ENCODE measurements at places on chromosomes 3 and 15.

- DNase-seq, result no peak
These were observed 50.6 kb upstream of the SLC6A1 start for GRCh38 chr3:10941972-10942371.

DNA sequence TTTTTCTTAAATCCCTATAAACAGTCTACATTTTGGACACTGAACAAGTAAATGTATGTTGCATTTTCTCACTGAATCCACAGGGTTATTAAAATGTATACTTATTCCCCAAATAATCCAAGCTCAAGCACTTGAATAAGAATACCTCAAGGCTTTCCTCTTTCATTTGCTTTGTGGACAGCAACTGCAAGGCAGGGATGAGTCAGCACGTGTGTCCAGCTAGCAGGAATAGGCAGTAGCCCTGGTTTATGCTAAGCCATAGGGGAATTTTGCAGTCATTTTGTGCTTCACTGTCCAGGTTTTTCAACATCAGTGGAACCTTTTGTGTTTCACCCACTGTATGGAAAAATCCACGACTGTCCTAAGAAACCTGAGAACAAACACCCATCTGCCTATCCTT lies 96.7 kb upstream of the KCNMB2 start:
- no peak for DNase-seq

DNA sequence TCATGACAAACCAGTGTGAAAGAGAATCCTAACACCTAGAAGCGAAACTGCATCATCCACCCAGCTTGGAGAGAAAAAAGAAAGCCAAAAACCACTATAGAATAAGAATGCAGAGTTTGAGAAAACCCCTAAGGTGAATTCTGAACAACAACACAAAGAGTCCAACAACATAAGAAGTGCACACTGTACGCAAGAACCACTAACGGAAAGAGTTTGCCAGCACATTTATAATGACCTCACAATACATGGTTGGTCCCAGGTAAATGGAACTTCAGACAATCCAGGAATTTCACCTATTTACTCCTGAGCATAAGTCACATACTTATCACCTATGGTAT lies 128.3 kb upstream of the BHLHE40 start:
- DNase-seq, result no peak

GRCh38 chr3:18807593-18807992 lies 340.7 kb upstream of the KCNH8 start:
- no peak for DNase-seq

DNA sequence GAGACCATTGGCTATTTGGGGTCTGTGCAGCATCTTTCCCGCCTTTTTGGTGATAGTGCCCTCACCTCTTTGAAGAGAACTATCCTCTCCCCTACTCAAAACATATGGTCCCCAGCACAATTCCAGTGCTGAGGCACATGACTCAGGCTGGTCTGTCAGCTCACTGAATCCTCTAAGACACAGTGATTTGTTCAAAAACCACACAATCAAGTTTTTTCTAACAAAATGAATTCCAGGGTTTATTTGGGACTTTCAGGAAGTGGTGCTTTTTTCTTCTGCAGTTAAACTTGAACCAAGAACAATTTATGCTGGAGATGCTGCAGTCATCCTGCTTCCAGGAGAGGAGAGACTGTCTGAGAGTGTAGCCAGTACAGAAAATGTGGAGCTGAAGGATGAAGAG lies 142.5 kb upstream of the LMCD1 start:
- no peak for DNase-seq

DNA sequence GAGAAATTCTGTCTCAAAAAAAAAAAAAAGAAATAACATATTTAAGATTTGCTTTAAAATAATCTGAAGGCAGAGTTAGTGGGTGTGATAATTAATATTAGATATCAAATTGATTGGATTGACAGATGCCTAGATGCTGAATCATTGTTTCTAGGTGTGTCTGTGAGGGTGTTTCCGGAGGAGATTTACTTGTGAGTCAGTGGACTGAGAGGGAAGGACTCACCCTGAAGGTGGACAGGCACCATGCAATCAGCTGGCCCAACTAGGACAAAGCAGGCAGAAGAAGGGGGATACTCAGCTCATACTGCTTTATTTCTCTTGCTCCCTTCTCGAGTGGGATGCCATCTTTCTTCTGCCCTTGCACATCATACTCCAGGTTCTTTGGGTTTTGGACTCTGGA lies 16.7 kb upstream of the RPL24 start:
- no peak for DNase-seq

GRCh38 chr3:58580826-58581327 lies 3.7 kb upstream of the FAM107A start:
- no peak for DNase-seq
